Renal pelvis (tissue), 12 donors: ENCODE measurements at places on chromosomes 6 and 20. TPM values are rescaled to one million over a fixed set of nuclear protein-coding genes. Genes with fewer than 3 reads are reported as not detected.

GRCh38 chr6:163162007-163162873 is 252.3 kb upstream of the QKI start:
- DNase-seq = no peak

- no peak for DNase-seq
Observed at GRCh38 chr20:63134201-63134612, 81.7 kb downstream of the YTHDF1 start.

DNA sequence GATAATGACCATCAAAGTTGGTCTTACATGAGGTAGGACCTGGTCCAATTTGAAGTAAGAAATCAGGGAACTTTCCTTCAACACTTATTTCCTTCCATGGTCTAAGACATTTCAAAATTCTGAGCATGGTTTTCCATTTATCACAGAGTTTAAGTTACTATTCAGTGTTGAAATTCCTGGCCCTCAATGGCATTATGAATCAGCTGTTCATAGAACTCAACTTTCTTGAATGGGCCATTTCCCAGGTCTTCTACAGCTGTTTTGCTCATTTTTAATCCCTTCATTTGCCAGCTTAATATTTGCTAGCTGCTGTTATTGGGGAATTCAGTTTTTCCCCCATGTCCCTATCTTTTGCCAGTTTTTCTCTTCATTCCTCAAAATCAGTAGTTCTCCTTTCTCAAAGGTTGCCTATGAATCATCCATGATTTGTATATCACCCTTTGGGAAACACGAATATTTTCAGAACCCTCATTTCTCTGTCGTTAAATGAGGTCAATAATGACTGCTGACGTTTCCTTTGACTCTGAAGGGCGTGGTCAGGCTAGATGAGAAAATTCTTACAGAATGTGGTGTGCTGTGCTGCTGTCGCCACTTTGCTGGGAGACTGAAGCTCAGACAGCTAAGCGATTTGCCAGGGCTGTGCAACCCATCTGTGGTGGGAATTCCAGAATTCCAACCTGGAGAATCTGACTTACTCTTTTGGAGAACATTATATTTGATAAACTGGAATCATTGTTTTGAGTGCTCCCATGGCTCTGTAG is 216.5 kb upstream of the FLRT3 start:
- DNase-seq = no peak

- DNase-seq = no peak
Observed at GRCh38 chr6:2579241-2579761, 171.4 kb downstream of the MYLK4 start.

Gene KHDC1L
- 0.79 TPM for polyA plus RNA-seq

- DNase-seq = no peak
Observed at GRCh38 chr6:107827541-107827940, 3.4 kb upstream of the SCML4 start.

DNA sequence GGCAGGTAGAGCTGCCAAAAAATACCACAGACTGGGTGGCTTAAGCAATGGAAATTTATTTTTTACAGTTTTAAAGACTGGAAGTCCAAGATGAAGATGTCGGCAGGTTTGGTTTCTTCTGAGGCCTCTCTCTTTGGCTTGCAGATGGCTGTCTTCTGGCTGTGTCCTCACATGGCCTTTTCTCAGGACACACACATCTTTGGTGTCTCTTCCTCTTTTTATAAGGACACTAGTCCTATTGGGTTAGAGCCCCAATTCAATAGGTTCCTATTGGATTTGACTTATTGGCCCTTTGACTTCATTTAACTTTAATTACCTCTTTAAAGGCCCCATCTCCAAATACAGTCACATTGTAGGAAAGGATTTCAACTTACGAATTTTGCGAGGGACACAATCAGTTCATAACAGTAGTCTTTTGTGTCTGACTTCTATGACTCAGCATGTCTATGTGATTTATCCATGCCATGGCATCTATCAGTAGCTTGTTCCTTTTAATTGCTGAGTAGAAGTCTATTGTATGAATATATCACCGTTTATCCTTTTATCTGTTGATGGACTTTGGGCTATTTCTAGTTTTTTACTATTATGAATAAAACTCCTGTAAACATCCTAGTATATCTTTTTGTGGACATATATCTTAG is 11.0 kb upstream of the TCP11 start:
- no peak for DNase-seq

Gene MUCL3
- polyA plus RNA-seq = 0.07 TPM

Gene PDE7B
- polyA plus RNA-seq = 6.1 TPM

Gene CRISP2
- not detected for polyA plus RNA-seq

GRCh38 chr6:1536526-1537429 is 72.9 kb upstream of the FOXC1 start:
- DNase-seq = no peak

Gene NNAT
- 64.7 TPM for polyA plus RNA-seq

GRCh38 chr6:117280922-117281321 is 15.6 kb downstream of the VGLL2 start:
- no peak for DNase-seq

- DNase-seq = no peak
Observed at GRCh38 chr6:16967470-16967817, 134.4 kb upstream of the STMND1 start.

DNA sequence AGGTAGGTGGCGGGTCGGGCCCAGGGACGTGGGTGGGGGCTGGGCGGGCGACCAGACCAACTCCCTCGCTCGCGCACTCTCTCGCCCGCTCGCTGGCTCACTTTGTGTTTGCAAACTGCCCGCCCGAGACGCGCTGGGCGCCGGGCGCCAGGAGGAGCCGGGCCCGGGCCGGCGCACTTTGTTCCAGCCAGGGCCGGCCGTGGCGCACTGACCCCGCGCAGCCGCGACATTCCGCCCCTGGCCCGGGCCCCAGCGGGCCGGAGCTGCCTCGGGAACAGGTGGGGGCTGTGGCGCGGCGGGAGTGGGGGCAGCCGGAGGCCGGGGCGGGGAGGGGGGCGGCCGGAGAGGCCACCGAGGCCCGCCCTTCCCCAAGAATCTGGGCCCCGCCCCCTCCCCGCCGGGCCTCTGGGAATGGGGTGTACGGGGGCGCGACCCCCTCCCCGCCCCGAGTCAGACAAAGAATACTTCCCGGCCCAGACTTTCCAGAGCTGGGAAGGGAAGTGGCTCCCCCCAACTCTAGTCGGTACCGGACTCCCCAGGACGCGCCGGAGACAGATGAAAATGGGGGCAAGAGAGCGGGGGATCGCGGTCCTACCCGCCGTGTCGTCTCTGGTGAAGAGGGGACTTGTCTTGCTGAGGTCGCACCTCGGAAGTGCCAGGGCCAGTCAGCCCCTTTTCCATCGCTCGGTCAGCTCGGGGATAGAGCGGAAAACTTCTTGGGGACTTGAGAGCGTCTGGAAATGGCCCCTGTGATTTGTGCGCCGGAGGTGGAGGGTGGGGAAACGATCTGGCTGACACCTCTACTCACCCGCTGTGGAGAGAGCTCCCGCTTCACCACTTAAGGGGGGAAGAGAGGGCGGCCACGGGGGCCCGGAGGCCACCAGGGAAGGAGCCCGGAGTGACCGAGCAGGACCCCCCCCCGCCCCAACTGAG is 951 bp downstream of the FOXP4 start:
- DNase-seq = no peak

Gene SLC29A1
- polyA plus RNA-seq = 34.0 TPM

- DNase-seq = no peak
Observed at GRCh38 chr6:89260832-89261231, 43.7 kb upstream of the GABRR1 start.

GRCh38 chr6:168341280-168341900 is 21.8 kb upstream of the DACT2 start:
- DNase-seq = no peak

- DNase-seq = no peak
Observed at GRCh38 chr6:158775832-158776231, 43.3 kb downstream of the EZR start.

Gene DNAH8
- polyA plus RNA-seq = 0.37 TPM

GRCh38 chr6:148868314-148868713 is 121.5 kb downstream of the UST start:
- DNase-seq = no peak

Gene PSMB1
- polyA plus RNA-seq = 208 TPM

Gene PNPLA1
- 1.7 TPM for polyA plus RNA-seq

DNA sequence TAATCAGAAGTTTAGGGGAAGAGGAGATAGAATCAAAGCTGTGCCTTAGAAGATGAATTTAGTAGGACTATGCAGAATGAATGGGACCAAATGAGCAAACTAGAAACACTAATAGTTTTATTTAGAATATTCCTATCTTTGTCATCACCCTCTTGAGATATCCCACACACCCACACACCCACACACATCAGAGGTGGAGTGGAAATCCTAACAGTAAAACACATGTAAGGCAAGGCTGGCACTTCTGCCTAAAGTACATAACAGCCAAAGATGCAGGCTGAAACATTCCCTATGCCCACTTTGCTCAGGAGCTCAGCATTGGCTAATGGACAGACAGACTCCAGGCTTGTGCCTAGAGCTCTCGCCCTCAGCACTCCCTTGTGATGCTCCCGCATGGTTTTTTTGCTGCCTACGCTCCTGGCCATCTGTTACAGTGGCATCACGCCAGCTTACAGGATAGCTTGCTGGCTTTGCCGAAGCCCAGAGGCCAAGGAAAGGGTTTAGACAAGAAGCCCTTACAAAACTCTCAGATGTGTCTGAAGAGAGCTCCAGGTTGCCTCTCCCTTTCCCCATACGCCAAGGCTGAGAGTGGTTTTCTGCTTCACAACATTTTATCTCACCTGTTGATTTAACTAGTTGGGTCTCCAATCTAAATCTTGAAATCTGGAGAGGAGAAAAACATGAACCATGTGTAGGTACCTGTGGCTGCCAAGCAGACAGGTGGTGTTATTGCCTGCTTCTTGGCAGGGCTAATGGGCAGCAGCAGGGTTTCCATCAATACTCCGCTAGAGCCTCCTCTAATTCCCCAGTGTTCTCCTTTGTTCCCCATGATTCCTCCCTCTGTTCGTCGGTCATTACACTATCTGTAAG is 282.6 kb upstream of the ID4 start:
- DNase-seq = no peak

DNA sequence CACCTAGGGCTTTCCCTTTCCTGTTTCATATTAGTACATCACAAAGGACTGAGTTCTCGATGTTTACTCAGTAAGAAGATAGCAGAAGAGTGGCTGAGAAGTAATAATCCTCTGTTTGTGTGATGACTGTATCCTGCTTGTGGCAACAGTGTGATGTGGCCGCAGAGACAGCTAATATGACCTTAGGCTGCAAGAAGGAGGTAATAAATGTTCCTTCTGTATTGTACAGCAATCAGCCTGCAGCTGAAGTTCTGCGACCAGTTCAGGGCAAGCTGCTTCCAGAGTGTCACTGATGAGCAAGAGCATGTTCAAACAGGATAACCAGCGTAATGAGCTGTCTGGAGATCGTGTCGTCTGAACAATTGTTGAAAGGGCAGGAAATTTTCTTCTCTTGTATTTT is 70.9 kb downstream of the OPN5 start:
- DNase-seq = no peak

Gene CNR1
- polyA plus RNA-seq = 1.2 TPM

DNA sequence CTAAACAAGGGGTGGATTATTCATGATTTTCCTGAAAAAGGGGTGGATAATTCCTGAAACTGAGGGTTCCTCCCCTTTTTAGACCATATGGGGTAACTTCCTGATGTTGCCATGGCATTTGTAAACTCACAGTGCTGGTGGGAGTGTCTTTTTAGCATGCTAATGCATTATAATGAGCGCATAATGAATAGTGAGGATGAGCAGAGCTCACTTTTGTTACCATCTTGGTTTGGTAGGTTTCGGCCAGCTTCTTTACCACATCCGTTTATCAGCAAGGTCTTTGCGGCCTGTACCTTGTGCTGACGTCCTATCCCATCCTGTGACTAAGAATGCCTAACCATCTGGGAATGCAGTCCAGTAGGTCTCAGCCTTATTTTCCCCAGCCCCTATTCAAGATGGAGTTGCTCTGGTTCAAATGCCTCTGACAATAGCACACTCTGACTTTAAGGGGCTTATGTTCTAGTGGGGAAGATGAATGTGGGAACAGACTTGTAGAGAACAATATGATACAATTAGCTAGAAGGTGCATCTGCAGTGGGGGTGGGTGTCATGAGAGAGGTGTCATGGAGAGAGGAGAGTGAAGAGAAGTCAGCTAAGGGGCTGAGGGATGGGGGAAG is 4.2 kb upstream of the GPR31 start:
- DNase-seq = no peak

GRCh38 chr20:50824137-50824536 is 29.3 kb downstream of the BCAS4 start:
- DNase-seq = no peak

DNA sequence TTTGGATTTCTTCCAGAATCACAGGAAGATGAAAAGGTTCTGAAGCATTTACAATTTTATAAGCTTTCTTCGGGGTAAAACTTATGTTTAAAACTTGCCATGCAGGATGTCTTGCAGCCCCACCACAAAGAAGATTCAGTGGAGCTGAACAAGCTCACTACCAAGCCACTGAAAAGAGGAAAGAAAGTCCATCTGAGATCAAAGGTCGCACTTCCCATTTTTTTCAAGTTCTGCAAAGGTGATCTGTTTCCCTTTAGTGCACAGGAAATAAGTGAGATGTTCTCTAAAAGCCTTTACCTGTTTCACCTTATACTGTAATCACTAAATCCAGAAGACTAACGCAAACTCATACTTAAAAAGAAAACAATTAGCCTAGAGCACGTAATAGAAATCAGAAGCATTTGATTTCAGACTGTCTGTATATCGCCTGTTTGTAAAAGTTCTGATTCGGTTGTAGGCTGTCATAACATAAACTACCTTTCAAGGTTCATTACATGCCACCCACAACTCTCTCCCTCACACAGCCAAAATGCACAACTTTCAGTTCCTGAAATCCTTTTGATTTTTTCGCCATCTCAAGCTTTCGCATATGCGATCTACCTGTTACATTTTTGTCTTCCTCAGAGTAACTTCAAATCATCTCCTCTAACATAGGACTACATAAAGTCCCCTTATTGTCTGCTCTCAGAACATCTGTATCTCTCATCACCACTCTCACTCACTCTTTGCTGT is 1.8 kb downstream of the ECHDC1 start:
- DNase-seq = no peak

- no peak for DNase-seq
Observed at GRCh38 chr20:33604084-33604990, 57.8 kb upstream of the C20orf144 start.

Gene FAM83C
- 0.03 TPM for polyA plus RNA-seq

DNA sequence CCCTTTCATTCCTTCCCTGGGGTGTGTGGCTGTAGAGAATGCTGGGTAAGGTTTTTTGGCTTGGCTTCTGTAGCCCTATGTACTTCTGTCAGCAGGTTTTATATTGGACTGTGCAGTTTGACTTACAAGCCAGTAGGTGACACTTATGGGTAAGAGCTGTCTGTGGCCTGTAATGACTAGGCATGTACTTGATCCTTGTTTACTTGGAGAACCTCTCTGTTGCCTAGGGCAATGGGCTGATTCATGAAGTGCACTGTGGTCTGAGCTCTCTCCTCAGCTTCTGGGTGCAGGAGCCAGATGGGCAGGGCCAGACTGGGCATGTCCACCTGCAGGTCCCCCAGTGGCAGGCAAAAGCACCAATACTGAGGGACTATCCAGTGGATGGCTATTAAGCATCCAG is 544.6 kb downstream of the ADGRB3 start:
- DNase-seq = no peak

Gene ZBP1
- polyA plus RNA-seq = not detected

- DNase-seq = no peak
Observed at GRCh38 chr6:108502832-108503231, 57.9 kb upstream of the FOXO3 start.

GRCh38 chr20:24656391-24656790 is 187.0 kb downstream of the SYNDIG1 start:
- no peak for DNase-seq
